Fibroblast of skin of left biceps (primary cell): ENCODE measurements at places on chromosomes 3 and 15.

DNA sequence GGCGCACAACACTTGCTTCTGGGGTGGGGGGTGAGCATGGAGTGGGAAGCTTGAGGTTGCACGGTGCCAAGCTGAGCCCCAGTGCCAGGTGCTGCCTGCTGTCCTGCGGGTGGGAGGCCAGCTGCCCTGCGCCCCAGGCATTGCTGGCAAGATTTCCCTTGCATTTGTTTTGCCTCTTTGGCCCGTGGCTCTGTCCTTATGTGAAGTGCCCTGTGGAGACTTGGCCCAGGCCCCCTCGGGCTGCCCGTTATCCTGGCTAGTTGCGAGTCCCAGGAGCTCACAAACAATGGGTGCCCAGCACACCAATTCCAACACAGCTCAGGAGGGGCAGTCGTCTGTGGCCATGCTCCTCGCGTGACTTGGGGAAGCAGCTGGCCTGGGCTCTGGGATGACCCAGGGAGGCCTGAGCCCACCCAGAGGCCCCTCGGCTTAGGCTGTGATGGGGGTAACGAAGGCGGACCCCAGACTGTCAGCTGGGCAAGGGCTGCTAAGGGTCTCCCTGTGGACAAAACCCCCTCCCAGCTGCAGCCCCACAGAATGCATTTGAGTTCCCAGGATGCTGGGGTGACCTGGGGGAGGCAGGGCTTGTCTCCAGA, 5.9 kb downstream of the C3orf22 start:
- DNase-seq, result no peak

GRCh38 chr3:42035007-42035406, 56.1 kb upstream of the TRAK1 start:
- no peak for DNase-seq

DNA sequence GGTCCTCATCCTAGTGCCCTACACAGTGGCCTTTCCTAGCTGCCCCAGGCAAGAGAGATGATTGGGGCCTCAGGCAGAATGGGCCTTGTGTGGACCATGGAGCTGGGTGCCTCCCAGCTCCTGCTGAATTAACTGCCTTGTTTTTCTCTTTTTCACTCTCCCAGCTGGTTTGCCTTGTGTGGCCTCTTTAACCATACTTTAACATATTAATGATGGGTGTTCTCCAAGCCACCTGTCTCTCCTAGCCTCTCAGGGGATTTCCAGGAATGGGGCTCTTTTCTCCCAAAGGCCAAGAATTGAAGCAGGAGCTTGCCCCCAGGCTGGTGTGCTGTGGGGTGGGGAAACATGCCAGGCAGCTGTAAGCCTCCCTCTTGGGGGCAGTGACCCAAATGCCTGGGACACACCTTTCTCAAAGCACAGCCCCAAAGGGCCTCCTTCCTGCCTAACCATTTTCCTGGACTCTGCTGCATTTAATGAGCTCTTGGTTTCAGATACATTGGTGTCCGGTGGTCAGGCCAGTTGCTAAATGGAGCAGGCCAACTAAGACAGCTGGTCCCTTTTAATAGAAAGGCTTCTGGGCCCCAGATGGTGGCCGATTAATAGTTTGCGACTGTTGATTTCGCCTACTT, 5.6 kb downstream of the ALPK3 start:
- DNase-seq, result no peak

GRCh38 chr15:45586601-45587094, 531 bp upstream of the BLOC1S6 start:
- no peak for DNase-seq

DNA sequence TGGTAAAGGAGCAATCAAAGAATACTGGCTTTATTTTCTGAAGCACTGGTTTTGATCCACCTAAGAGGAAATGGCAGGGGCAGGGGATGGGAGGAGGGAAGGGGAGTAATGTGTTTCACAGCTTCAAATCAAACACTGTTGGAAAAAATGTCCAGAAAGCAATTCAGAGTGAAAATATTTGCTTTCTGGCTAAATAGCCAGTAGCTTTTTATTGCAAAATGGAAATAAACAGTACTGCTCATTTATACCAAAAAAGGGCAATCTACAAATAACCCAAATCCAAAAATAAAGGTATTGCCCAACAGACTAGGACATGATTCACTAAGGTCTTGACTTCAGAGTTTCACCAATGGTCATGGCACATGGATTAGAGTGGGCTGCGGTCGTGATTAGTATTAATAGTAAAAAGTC, 279.3 kb upstream of the THBS1 start:
- no peak for DNase-seq

DNA sequence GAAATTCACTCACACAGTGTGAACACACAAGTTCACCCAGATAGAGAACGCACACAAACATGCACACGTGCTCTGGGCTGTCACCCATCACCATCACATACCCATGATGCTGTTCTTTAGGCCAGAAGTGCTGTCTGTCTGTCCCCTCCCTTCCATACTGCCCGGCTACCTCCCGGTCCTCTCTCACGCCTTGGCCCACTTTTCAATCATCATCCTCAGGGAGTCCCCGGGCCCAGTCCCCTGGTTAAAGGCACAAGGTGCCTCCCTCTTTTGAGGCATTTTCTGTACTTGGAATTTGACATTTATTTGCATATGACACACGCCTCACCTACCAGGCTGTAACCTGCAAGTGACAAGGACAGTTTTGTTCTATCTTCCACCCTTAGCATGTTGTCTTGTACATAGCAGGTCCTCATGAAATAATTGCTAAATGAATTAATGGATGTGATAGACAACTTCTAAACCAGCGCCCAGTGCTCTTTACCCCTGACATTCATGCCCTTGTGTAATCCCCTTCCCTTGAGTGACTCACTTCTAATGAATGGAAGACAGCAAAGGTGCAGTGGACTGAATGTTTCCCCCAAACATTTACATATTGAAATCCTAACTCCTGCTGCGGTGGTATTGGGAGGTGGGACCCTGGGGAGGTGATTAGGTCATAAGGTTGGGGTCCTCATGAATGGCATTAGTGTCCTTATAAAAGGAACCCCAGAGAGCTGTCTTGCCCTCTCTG, 73.9 kb upstream of the ADPGK start:
- no peak for DNase-seq

- DNase-seq, result peak; percentile 78
Observed at GRCh38 chr3:57952208-57952631, 56.0 kb upstream of the FLNB start.

DNA sequence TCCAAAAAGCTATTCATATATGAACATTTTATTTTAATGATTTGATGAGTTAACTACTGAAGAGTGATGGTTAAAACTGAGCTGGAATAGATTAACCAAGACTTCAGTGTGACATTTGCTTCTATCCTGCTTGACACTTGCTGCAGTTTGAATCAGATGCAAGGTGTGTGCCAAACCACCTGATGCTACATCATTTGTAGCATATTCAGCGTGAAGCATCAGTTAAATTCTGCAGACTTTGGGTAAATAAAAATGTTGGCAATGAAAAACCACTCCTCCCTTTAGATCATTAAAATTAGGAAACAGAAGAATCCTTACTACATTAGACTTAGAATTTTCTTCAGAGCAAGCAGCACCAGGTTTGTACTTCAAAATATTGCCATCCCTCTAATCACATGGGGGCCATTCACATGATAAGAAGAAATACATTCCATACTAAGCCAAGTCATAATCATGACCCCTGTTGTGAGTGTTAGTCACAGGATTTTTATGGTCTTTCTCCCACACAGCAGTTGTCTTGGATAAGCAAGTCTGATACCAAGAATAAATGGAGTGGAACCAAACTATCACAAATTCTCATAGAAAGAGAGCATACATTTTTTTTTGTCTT, 160.7 kb upstream of the TNIK start:
- DNase-seq, result no peak

DNA sequence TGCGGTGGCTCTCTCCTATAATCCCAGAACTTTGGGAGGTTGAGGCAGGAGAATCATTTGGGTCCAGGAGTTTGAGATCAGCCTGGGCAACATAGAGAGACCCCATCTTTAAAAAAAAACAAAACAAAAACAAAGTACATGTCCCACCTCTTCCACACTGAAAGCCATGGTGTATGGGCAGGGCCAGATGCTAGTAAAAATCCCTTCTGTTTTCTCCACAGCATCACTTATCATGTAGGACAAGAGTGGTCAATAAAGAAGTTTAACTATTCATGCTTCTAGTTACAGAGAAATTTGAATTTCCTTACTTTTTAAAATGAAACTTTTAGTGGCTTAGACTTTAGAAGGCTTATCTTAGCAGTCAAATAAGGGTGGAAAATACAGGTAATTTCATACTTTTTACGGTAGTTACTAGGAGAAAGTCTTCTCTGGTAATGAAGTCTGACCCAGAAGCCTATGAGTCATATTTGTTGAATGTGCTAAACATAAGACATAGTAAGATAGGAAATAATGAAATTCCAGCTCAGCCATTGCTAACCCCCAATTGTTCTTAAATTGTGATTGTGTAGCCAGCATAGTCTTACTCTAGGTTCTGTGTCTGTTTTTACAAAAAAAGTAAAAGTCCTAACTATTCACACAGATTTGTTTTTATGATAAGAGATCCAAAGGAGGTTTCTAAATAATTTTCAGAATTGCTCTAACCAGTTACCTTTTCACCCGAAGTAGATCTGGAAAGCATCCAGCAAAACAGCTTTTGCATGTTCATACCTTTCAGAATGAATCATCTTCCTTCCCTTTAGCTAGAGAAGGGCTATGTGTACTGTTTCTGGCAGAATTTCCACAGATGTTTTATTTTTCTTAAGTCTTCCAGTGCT, 16.4 kb upstream of the ZNF609 start:
- DNase-seq, result peak; percentile 68

DNA sequence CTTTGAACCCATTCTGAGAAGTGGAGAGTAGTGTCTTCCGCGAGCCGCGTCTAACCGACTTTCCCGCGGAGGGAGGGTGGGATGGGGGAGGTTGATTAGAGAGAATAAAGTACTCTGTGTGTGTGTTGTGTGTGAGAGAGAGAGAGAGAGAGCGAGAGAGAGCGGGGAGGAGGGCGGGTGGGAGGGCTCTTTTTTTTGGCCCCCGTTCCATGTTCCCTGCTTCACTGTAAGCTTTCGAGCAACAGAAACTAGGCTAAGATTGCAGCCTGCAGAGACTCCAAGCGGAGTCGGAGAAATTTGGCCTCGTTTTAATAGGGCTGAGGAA, 1.6 kb upstream of the MEIS2 start:
- DNase-seq, result peak; percentile 47

DNA sequence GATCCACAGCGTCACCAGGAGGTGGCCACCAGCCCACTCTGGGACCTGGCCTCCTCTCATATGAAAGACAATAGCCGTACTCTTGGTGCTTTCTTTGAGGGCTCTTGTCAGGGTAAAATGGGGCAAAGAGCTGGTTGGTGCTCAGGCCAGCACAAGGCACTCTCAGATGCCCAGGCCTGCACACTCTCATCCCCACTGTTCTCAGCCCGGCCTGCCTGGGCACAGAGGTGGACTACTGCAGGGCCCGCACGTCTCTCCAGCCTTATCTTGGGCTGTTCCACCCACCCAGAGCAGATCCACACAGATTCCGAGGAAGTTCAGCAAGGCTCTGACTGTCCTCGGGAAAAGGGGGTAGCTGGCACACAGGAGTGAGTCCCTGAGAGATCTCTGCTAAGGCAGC, 122.8 kb upstream of the PRR20G start:
- DNase-seq, result no peak

DNA sequence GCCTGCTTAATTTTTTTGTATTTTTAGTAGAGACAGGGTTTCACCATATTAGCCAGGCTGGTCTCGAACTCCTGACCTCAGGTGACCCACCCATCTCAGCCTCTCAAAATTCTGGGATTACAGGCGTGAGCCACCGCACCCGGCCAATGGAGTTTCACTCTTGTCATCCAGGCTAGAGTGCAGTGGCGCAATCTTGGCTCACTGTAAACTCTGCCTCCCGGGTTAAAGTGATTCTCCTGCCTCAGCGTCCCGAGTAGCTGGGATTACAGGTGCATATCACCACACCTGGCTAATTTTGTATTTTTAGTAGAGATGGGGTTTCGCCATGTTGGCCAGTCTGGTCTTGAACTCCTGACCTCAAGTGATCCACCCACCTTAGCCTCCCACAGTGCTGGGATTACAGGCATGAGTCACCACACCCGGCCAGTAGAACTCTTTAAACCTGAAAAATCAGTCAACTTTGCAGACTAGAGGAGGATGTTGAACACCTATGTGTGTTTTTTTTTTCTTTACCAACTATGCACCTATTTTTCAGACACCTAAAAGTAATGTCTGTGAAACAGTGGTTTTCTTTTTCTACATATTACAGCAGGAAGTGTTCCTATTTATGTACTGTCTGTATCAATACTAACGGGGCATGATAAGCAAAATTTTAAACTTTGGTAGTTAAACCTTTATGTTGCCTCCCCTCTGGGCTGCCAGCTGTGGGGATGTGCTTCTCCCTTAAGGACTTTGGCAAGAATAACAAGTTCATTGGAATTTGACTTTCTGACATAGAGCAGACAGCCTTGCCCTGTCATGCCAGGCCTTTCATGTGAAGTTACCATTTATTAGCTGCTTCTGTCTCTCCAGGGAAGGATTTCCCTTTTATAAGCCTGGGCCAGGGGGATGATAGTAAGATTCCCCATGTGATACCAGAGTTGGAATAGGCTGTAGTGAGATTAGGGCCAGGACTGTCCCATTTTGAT, 8.1 kb downstream of the ARIH2 start:
- DNase-seq, result no peak

GRCh38 chr3:29695643-29696198, 414.9 kb downstream of the RBMS3 start:
- peak; percentile 79 for DNase-seq

DNA sequence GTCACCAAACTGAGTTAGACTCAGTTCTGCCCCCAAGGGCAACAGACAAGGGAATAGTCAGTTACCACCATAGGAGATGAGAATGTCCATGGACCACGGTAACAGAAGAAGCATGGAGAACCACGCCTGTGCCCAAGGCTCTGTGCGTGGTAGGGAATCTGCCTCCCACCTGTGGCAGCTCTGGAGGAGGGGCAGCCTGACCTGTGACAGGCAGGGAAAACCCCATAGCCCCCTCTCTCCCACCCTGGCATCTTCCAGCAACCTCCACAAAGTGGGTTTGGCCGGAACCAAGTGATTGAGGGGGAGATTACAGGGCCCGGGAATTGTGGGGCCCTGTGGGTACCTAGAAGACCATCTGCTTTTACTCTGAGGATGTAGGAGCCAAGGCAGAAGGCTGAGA, 14.3 kb upstream of the LTF start:
- no peak for DNase-seq

DNA sequence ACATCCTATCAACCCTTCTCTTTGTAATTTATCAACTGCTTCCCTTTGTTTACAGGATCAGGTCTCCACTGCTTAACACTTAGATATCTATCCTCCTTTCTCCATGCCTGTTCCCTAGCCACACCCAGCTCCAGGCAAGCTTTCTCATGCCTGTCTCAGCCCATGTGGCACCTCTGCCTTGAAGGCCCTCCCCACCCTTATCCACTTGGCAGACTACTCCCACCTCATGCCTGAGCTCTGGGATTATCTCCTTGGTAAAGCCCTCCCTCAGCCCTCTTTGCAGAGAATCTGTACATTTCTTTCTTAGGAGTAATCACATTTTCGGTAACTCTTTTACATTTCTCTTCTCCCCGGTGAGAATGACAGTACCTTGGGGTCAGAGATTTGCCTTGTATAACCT, 96.0 kb downstream of the ATP1B3 start:
- DNase-seq, result no peak

DNA sequence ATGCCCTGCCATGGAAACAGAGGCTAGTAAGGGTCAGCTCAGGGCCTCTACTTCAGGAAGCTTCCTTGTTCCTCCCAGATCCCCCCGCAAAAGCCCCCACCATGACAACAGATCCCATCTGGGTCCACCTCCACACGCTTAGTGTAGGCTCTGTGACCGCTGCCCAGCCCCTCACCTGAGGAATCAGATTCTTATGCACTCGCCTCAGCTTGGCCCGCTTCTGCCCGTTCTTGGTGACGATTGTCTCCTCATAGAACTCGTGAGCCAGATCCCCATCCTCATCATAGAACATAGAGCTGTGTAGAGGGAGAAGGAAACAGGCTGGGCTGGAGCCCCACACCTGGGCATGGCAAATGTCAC, 1.9 kb downstream of the TUSC2 start:
- DNase-seq, result no peak
